ENCODE measurements at places on chromosomes 1 and 21. TPM values are rescaled to one million over a fixed set of nuclear protein-coding genes. Genes with fewer than 3 reads are reported as not detected.

DNA sequence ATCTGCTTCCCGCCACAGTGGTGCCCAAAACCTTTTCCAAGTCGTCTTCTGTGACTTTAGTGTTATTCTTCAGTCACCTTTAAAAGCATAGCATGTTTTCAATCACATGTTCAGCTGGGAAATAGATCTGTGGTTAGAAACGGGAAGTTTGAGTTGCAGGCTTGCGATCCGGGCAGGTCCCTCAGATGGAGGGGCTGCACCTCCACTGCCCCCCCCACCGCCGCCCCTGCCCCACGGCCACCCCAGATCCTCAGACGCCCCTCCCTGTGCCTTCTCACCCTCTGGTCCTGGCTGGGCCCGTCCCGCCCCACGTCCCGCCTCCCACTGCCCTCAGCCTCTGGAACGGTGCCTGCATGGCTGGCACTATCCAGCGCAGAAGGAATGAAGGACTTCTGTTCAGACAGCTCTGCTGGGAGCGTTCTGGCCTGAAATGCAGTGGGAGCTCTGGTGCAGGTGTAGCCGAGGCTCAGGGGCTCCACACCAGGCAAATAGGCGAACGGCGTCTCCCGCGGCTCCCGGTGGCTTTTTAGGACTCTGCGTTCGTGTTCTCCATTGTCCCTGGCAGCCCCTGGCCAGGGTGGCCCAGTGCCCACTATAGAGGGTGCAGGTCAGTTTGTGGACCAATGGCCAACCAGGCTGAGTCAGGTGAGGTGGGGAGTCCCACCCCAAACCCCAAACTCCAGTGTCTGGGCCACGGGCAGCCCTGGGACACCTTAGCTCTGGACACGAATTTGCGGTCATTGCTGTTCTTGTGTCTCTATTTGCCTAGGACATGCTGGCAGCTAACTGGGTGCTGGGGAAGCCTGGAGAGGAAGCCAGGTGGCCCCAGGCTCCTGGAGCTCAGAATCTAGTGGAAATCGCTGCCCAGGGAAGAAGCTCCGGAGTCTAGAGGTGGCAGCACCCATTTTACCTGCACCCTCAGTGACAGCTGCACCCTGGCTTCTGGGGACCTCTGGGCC is 67.1 kb downstream of the FAAP20 start:
- ATAC-seq, result no peak

DNA sequence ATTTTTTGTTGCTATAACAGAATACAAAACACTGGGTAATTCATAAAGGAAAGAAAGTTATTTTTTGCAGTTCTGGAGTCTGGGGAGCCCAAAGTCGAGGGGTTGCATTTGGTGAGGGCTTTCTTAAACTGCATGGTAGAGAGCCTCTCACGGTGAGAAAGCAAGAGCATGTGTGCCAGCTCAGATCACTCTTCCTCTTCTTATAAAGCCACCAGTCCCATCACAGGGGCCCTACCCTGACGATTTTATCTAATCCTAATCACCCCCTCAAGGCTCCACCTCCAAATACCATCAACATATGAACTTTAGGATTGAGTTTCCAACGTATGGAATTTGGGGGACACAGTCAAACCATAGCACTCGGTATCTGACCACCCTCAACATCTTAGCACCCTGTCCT is 1.0 kb upstream of the STRIP1 start:
- no peak for ATAC-seq

- no peak for ATAC-seq
These were observed 19.6 kb downstream of the CLIC4 start for GRCh38 chr1:24764848-24765247.

DNA sequence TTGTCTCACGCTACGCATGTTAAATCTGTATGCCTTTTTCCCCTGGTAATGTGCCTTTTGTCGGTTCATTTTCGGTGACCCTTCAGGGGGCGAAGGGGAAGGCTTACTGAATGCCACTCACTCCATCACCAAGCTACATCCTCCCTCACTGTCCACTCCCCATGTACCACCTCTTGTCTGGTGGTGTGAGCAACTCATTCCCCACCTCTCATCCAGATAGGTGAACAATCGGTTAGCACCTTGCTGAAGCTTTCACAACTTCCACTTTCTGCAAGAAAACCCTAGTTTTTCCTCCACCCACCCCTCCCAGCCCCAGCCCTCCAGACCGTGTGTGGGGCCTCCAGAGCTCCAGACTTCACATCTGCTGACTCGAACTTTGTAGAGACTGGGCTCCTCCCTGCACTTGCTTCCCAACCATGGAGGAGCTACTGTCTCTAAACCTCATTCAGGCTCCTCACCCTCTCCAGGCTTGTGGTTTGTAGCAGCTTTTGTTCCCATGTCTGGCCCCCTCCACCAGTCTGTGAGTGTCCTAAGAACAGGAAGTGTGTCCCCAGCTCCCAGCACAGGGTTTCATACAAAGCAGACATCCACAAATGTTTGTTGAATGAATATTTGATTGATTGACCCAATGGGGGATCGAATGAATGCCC is 48.4 kb upstream of the RUNX3 start:
- peak; percentile 19 for ATAC-seq

- no peak for ATAC-seq
These were observed 51.8 kb upstream of the CXADR start for GRCh38 chr21:17461014-17461413.

DNA sequence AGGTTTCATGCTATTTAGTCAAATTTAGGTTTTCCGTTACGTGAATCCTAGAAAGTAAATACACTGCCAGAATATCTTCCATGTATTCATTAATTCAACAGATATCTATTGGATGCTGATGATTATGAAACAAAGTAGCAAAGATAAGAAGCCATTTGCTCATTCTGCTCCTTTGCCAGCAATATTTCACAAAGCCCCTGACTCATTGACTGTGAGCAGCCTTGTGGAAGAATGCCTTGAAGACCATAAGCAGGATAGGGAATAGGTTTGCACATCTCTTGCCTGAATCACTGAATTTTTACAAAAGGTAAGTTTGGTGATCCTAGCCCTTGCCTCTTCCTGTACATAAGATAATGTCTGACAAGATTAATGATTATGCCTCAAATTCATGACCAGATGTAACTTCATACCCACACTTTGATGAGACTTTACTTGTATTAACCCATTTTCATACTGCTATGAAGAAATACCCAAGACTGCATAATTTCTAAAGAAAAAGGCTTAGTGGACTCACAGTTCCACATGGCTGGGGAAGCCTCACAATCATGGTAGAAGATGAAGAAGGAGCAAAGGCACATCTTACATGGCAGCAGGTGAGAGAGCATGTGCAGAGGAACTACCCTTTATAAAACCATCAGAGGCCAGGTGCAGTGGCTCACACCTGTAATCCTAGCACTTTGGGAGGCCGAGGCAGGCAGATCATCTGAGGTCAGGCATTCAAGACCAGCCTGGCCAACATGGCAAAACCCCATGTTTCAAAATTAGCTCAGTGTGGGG is 1.6 kb upstream of the PIGK start:
- no peak for ATAC-seq

DNA sequence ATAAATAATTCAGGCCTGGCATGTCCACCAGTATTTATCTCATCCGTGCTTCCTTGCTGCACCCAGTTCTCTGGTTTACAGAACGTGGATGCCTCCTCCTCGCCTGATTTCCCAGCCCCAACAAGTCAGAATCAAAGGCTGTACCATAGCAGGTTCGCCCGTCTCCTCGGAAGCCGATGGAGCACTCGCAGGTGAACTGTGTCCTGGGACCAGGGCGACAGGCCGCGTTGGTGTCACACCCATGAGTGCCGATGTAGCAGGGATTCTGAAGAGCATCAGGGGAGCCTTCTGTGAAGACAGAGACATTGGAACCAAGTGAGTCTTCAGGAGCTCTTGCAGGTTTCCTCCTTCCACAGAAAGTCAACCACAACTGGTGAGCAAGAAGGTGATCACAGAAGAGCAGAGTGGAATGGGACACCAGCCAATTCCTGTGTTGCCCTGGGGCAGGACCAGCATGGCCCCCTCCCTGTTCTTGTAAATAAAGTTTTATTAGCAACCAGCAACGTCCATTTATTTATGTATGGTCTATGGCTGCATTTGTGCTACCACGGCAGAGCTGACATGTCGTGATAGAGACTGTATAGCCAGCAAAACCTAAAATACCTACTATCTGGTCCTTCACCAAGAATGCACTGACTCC is 40.8 kb downstream of the NID1 start:
- no peak for ATAC-seq

DNA sequence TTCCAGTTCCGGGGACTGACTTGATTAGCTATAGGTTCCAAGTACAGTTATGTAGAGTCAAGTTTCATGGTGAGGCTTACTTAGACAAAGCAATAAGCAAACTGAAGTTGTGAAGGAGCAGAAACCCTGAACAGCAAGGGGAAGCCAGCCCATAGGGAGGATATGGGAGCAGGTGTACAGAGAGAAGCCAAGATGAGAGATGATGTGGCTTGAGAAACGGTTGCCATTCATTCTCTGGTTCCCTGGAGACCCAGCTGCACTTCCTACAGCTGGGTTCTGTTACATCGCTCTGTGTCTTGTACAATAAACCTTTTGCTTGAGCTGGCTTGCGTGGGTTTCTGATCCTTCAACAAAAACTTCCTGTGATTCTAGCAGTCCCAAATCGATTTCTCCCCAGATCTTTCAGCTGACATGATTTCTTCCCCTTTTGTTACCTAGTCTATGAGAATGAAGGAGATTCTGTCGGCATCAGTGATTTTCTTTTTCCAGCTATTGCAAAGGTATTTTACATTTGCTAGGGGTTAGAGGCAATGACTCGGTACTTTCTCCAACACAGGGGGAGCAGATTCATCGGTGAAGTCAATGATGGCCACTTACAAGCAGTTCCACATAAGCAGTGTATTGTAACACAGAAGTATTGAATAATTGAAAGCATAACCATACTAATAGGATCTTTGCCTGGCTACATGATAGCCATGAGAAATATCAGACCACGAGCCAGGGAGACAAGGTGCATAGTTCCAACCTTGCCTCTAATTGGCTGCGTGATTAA is 67.3 kb downstream of the URB2 start:
- ATAC-seq, result no peak

DNA sequence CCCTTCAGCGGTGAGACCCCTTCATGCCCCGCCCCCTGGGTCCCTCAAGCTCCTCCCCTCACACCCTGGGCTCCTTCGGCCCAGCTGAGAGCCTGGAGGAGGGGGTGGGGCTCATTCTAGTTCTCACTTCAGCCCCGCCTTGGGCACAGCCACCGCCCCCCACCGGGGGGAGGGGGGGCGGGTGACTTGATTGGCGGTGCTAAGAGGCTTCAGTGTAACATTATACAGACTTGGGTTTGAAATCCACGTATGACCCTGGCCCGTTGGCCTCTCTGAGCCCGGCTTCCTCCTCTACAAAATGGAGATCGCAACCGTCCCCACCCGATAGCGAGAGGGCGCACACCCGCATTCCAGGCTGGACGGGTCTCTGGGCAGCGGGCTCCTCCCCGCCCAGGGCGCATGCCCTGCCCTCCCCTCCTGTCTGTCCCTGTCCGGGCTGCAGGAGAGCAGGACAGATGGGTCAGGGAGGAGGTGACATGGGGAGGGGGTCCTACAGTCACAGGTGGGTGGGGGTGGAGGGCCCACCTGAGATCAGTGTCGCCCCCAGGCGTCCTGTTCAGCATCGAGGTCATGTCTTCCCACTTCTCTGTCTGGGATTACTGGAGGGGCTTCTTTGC is 5.1 kb downstream of the CLCNKB start:
- ATAC-seq, result no peak

DNA sequence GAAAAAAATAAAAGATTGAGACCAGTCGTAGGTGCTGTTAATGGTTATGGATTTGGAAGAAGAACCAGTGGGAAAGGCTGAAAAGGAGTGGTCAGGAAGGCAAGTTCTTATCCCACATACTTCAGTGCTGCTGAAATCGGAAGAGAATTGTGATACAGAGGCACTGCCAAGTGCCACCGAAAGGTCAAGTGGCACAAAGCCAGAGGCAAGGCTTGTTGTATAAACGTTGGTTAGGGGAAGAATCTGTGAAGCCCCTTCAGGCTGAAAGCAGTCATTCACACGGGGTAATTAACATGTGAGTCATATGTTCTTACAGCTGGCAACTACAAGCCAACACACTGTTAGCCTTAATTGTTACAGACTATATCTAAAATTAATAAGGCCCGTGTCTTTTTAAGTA is 48.8 kb downstream of the ZBTB40 start:
- no peak for ATAC-seq

Gene PLA2G2E
- not detected for total RNA-seq

Gene GNAT2
- 0.32 TPM for total RNA-seq

All from activated T-helper 17 cell treated with anti-CD3 and anti-CD28 coated beads, Interleukin-2, amount 50 U/mL, for 72 hours (primary cell).